ENCODE measurements at places on chromosomes 5 and 9. TPM values are rescaled to one million over a fixed set of nuclear protein-coding genes. Genes with fewer than 3 reads are reported as not detected.

The CCL27 gene
- total RNA-seq = not detected

The IL12B gene
- not detected for total RNA-seq

The NR4A3 gene
- 124 TPM for total RNA-seq

The GADD45G gene
- total RNA-seq = 10.9 TPM

The PROB1 gene
- 2.1 TPM for total RNA-seq

The RFESD gene
- total RNA-seq = 1.1 TPM

- DNase-seq = no peak
Measured at GRCh38 chr9:70229026-70229425, 29.8 kb upstream of the SMC5 start.

DNA sequence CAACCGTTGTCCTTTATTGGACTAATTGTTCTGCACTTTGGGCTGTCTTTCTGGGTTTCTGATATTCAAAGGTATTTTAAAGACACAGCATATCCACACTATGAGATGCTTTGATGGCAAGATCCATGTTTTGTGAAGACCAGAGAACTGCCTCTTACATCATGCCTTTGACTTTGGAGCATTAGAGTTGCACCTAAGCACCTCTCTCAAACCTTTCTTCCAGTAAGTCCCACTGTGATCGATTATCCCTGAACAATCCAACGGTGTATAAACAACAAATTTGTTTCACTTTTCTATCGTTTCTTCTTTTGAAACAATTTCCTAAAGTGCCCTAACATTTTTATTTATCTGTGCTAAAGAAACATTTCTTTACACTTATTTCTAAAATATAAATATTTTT lies 144.4 kb downstream of the KCTD16 start:
- no peak for DNase-seq

DNA sequence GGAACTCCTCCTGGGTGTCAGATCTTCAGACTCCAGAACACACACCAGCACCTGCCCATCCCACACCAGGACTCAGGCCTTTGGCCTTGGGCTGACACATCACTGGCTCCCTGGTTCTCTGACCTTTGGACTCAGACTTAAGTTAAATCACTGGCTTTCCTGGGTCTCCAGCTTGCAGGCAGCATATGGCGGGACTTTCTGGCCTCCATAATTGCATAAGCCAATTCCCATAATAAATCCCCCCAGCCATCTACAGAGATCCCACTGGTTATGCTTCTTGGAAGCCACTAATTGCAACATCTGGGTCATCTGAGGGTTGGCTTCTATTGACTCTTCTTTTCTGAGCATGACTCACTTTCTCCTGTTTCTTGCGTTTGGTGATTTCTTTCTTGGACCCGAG lies 80.3 kb upstream of the SARDH start:
- no peak for DNase-seq

DNA sequence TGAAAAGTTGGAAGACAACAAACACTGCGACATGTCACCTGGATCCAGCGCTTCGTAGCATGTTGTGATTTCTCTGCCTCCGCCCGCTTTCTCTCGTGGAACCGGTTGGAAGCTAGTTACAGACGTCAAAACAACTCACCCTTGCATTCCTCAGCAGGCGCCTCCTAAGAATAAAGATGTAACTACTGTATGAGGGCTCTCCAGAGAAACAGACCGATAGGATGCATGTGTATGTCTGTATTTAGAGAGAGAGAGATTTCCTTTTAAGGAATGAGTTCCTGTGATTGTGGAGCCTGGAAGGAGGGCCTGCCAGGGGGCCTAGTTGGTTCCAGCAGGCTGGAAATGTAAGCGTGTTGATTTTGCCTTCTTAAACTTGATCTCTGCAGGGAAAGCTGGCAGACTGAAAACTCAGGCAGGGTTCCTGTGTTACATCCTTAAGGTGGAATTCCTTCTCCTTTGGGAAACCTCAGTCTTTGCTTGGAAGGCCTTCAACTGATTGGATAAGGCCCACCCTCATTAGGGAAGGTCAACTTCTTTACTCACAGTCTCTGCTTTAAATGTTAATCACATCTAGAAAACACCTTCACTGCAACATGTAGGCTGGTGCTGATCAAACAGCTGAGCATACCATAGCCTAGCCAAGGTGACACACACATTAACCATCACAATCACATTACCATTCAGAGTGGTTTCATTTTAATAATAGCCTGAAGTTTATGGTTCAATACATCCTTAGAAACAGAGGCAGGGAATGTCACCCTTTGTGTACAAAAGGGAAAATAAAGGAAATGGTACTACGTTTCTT lies 163.8 kb downstream of the SYK start:
- DNase-seq = no peak

GRCh38 chr9:81468084-81468595 lies 221.2 kb downstream of the TLE1 start:
- DNase-seq = no peak

GRCh38 chr5:10868956-10869355 lies 107.9 kb upstream of the DAP start:
- no peak for DNase-seq

GRCh38 chr9:36888551-36888950 lies 145.5 kb downstream of the PAX5 start:
- no peak for DNase-seq

DNA sequence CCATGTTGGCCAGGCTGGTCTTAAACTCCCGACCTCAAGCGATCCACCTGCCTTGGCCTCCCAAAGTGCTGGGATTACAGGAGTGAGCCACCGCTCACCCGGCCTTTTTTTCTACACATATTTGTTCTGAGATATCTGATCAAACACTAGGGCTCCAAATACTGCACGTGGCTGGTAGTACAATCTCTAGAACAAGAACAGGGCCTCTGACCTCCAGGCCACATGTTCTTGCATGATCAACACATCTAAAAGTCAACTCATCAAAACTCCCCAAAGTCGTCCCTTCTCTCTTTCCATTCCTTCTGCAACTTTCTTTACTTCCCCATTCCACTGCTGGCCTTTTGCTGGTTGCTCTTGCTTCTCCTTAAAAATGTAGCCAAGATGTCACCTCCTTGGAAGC lies 113.3 kb upstream of the LHFPL2 start:
- DNase-seq = no peak

GRCh38 chr9:74322661-74323314 lies 174.3 kb upstream of the RORB start:
- no peak for DNase-seq

- no peak for DNase-seq
Measured at GRCh38 chr5:167063116-167063515, 1228.3 kb upstream of the WWC1 start.

- DNase-seq = no peak
Measured at GRCh38 chr5:171493646-171494393, 74.4 kb downstream of the FGF18 start.

DNA sequence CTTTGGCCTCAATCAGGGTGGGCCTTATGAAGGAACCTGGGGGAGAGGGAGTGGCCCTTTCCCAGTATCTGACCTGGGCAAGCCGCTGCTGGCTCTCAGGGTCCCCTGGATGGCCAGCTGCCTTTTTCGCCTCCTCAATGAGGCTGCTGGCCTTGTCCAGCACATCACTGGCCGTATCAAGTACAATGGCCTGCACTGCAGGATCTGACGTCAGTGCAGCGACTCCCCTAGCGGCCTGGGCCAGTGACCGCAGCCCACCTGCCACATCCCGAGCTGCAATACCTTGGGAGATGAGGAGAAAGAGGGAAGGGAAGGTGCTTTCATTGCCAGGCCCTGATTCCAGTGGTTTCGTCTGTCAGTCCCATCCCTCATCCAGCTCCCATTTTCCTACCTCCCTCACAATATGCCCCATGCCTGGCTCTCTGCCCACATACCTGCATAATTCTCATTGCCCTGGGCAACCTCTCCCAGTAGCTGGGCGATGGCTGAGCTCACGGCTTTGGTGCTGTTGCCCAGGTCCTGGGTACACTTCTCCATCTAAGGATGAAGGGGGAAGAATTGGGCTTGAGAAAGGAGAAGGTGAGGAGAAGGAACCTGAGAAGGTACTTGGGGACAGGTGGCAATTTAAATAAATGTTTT lies 19.1 kb downstream of the TLN1 start:
- peak; percentile 62 for DNase-seq

- DNase-seq = peak; percentile 45
Measured at GRCh38 chr5:132473019-132473531, 17.5 kb downstream of the IRF1 start.

- no peak for DNase-seq
Measured at GRCh38 chr5:160378330-160378729, 7.9 kb upstream of the C1QTNF2 start.

DNA sequence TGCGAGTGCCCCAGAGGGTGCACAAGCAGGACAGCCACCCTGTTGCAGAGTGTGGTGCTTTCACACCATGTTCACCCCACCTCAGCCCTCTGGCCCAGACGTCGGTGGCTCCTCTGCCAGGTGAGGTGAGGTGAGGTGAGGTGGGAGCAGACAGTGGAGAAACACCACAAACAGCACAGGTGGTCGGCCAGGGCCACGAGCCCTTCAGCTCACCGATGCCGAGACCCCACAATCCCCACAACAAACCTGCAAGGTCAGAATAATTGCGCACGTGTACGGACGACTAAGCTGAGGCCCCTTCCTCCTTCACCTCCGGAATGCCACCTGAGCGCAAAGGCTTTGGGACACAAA lies 10.5 kb downstream of the BRD3 start:
- no peak for DNase-seq

DNA sequence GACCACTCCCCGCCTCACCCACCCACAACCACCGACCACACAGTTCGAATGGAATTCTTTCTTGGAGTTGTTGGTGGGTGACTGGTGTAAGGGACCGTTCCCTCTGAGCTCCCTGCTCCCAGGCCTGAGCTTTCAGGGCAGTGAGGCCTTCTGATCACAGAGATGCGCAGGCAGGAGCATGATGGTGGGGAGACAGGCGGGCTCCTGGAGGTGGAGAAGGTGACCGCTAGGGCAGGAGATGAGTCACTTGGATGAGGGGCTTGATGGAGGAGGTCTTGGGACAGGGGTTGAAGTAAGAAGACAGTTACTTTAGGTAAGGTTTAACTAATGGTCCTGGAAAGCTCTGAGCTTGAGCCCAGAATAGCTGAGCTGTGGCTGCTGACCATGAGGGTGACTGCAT lies 88.5 kb downstream of the HSPA4 start:
- DNase-seq = peak; percentile 41

- peak; percentile 87 for DNase-seq
Measured at GRCh38 chr5:177609076-177610059, 9.4 kb downstream of the B4GALT7 start.

DNA sequence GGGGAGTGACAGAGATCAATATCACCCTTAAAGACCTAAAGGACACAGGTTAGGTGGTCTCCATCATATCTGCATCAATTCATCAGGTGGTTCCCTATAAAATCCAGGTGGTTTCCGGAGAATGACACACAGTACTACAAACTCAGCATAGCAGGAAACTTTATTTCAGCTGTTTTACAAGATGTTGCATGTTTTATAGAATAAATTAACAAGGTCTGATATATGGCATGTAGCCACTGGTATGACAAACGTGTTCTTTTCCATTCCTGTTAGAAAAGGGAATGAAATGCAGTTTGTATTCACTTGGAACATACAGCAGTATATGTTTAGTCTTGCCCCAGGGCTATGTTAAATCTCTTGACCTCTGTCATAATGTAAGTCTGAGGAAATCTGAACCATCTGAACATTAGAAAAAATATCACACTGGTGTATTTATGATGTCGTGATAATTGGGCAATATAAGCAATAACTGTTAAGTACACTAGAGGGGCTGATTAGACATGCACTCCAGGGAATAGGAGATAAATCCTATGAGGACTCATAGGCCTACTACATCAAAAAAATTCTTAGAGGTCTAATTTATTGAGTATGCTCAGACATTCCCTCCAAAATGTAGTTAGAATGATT lies 42.2 kb upstream of the TNFSF8 start:
- no peak for DNase-seq

DNA sequence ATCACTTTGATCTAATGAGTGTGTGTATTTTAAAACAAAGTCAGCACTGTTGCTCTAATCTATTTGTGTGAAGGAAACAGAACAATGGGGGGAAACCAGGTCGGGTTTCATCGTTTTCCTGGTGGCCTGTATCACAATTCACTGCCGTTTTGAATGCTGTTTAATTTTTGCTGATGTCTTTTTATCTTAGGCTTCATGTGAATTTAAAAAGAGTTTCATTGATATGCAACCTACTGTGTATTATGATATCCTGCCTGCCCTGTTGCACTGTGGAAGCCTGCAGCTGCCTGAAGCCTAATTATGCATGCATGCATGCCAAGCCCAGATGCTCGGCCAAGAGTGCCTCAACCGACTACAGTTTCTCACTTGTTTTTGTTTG lies 307.5 kb downstream of the ZNF608 start:
- DNase-seq = no peak

DNA sequence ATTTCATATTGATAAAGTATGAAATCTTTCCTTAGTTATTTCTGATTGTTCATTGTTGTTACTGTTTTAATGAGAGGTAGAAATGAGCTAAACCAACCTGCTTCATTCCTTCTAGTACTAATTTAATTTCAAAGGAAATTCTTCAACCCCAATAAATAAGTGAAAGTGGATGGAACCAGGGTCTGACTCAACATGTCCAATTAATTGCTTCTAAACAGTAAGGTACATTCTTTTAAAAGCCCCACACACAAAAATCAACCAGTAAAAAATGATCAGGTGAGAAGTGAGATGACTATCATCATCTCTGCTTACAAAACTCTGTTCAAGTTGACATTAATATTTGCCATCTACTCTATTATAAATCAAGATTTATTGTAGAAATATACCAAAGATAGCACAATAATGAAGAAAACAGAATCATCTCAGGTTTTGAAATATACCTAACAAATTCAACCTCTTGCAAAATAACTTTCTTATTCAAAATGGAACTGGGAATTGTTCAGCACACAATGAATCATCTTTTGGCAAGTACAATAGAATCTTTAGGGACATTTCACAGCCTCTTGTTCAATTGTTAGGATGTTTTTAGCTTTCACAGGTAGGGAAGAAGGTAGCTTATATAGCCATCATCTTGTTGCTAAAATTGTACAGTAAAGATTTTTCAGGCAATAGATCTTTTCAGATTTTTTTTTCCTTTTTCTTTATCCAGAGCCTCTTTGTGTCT lies 114.5 kb downstream of the RPS23 start:
- DNase-seq = no peak

- DNase-seq = no peak
Measured at GRCh38 chr5:103347716-103348423, 89.3 kb downstream of the MACIR start.

DNA sequence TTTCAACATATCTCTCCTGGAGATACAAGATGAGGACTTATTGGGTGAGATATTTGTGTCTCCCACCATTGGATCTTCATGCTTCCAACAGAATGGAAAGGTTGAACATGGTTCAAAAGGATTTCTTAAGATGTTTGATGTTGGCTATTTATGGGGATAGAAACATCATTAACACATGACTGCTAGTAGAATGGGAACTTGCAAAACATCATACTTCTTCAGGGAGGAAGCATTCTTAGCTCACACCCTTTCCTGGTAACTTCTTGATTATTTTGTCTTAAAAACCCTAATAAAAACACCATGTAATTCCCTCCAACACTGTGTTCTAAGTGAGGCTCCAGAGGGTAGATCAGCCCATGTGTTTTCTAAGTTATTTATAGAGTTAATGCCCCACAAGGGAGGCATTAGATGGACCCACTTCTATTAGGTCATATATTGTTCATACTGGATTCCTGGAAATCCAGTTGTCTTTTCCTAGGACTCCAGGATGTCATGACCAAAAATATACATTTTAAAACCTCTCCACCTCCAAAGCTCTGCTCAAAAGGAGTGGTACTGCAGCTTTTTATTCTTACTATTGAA lies 95.8 kb downstream of the FOXD1 start:
- DNase-seq = no peak

Measured in mesenteric fat pad (tissue), 1 donor.